Cardiac ventricle fibroblast (primary cell): ENCODE measurements at places on chromosomes 13 and 19. TPM values are rescaled to one million over a fixed set of nuclear protein-coding genes. Genes with fewer than 3 reads are reported as not detected.

PSENEN gene
- total RNA-seq, result 33.8 and 46.2 TPM in 2 replicates

SLC25A41 gene
- not detected in 2 replicates for total RNA-seq

ZNF223 gene
- total RNA-seq, result 2.5 and 5.5 TPM in 2 replicates

RASGRP4 gene
- not detected in 2 replicates for total RNA-seq

ZNF541 gene
- not detected in 2 replicates for total RNA-seq

HIPK4 gene
- total RNA-seq, result not detected in 2 replicates

QPCTL gene
- total RNA-seq, result 8.9 and 10.8 TPM in 2 replicates

PLEKHJ1 gene
- 44.6 and 47.2 TPM in 2 replicates for total RNA-seq
